Fibroblast of skin of right quadriceps (primary cell): ENCODE measurements at places on chromosomes 3 and 15.

DNA sequence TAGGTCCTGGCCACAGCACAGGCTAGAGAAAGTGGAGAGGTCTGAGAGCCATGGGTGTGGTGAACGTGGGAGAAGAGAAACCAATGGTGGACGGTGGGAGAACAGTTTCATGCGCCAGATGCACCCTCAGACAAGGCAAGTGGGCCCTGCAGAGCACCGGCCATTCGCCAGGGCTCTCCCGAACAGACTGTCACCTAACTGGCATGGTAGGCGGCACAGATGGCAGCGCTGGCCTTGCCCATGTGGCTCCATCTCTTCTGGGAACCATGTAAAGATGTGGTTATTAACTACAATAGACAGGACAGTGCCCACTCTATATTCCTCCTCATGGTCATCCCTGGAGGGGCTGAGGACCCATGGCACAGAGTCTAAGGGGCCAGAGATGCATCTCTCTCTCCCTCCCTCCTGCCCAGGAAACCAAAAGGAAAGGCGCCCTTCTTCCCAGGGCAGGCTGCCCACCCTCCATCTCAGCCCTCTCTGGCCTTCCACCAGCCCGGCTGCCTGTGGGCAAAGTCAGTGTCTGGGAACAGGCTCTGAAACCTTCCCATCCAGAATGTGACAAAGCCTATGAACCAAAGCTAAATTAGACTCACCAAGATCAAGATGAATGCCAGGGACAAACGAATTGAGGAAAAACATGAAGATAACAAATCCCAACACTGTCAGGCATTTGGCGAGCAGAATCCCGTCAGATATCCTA is 147.8 kb downstream of the OCA2 start:
- no peak for DNase-seq

DNA sequence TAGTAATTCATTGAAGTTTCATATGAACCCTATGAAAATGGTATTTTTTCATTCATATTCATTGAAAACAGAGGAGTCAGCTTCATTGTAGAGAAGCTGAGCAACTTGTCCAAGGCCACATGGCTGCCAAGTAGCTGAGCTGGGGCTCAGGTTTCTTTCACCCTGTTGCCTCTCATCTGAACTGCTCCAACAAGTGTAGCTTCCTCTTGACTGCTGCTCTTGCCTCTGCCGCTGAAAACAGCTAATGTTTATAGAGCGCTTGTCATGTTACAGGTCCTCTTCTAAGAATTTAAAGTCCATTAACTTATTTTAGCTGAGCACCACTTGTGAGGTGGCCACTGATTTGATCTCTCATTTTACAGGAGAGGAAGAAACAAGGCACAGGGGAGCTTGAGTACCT is 81.1 kb downstream of the PDCD6IP start:
- DNase-seq: no peak

- no peak for DNase-seq
These were observed 113.4 kb downstream of the ASB7 start for GRCh38 chr15:100715571-100716455.

DNA sequence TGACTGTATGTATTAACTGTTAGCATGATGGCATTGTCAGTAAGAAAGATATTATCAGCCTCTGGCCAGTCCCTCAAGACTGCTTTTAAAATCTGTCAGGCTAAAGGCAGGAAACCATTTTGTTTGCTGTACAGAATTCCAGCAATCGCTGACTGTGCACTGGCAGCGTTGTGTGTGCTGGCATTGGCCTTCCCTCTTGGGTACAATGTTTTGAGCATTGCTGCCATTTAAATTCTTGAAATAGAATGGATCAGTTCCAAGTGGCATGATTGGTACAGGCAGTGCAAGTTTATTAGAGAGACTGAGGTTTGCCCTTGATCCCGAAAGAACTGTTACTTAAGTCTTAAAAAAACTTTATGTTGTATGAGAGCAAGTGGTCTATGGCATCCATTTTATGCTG is 788.7 kb downstream of the OTOL1 start:
- DNase-seq: no peak

- no peak for DNase-seq
These were observed 36.3 kb upstream of the TPM1 start for GRCh38 chr15:63006032-63006878.

GRCh38 chr15:26686547-26687187 is 86.2 kb downstream of the GABRB3 start:
- no peak for DNase-seq

GRCh38 chr15:79166311-79166955 is 75.9 kb upstream of the RASGRF1 start:
- no peak for DNase-seq

DNA sequence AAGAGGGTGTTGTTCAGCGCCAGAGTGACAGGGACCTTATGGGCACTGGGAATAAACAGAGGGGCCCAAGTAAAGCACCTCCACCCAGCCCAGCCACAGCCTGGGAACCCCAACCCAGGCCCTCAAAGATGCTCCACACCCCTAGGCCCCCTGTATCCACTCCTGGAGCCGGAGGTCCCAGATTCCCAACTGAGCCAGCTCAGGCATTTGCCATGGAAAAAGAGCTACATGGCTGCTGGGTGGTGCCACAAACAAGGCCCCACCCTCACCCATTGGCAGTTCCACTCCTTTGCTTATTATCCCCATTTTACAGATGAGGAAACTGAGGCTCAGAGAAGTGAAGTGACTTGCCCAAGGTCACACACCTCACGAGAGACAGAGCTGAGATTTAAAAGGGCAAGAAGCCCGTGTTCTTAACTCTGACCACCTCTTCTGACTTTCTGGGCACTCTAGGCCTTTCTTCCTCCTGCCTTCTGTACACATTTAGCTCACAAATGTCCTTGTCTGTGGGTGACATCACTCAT is 16.9 kb downstream of the ANPEP start:
- DNase-seq: no peak
